Fibroblast of lung (primary cell): ENCODE measurements at places on chromosomes 7 and 10.

DNA sequence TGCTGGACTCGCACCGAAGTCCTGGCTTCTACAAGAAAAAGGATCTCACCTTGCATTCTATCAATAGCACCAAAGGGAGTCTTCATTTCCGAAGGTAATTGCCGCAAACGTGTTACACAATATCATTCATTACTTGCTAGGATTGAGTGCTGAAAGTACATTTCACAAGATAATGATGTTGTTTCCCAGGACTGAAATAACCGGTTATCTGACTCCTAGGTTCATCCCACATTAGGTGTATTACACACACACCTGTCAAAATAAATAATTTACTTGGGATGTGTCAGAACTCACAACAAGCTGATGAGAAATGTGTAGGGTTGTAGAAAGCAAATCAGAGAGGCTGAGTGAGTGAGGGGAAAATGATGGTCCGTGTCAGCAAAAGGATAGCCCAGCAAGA is 219.4 kb upstream of the RHOBTB1 start:
- DNase-seq = no peak

GRCh38 chr10:97752956-97753355 is 16.0 kb downstream of the ZFYVE27 start:
- DNase-seq = no peak

DNA sequence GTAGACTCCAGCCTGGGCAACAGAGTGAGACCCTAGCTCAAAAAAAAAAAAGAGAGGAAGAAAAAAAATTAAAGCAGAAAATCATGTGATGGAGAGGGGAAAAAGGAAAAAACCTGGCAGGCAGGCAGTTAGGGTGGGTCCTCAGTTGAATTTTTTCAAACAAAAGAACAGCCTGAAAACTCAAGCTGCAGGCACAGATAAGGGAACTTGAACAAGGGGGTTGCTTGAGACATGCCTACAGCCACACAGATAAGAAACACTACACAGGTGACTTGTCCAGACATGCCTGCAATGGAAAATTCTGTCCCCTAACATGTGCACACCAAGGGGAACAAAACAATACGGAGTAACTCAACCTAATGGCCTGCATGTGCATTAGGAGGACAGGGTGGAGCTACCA is 19.2 kb downstream of the VIM start:
- DNase-seq = no peak

- no peak for DNase-seq
Measured at GRCh38 chr10:87608756-87609155, 50.9 kb upstream of the PAPSS2 start.

DNA sequence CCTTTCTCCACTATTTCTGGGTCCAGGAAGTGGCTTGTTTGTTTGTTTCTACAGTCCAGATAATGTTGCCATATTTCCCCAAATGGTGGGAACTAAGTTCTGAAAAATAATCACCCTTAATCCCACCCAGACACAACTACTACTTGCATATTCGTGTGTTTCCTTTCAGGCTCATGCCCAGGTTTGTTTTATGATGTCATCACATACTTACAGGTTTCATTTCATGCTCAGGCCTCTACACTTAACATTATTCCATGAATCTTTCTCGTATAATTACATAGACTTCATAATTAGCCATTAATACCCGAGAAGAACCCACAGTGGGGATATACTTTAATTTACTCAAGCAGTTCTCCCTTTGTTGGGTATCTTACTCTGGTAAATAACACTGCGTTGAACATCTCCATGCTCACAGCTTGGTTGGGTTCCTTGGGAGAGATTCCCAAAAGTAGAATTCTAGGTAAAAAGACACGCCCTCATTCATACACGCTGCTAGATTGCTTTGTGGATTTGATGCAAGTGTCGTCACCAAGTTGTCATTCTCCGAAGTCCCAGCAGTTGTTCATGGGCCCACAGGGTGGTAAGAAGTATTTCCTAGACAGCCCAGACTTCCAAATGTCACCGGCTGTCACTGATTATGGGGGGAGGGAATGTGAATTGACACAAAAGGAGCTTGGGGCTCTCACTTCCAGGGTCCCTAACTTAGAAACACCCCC is 42.6 kb downstream of the UNC5B start:
- DNase-seq = no peak

- DNase-seq = peak; percentile 65
Measured at GRCh38 chr10:14560274-14560673, 214.4 kb downstream of the FAM107B start.

DNA sequence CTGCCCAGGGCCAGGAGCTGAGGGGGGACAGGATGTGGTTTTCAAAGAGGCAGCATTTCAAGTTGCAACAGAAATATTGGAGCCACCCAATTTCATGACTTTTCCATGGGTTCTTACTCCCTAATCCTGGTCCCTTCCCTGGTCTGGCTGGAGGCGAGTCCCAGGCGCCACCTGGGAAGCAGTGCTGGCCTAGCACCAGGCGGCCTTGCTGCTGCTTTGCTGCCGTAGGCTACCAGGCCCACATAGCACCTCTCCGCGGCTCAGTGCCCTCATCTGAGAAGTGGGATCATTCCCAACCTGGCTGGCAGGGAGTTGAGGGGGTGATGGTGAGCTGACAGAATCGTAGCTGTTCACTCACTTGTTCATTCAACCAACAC is 33.7 kb downstream of the ZMIZ1 start:
- DNase-seq = peak; percentile 54

DNA sequence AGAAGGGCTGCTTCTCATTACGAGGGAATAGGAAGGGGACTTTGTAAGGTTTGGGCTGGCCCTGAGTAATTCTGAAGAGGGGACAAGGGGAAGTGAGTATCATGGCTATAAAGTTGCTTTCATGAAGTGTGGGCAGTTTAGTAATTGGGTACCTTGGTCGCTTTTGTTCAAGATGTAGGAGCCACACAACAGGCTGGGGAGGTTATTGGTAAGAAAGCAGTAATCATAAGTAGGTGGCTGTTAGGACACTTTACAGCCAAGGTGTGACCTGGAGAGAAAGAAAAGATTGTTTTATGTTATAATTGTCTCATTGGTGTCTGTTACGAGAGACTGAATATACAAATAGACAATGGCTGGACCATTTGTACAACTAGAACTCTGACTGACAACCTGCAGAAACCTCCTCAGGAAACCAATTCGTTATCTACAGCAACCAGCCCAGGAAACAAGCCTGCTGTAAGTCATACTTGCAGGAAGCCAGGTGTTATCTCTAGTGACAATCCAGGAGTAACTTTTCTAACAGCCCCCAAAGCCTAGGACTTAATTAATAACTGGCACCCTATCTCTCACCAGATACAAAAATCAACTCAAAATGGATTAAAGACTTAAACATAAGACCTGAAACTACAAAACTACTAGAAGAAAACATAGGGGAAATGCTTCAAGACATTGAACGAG is 5.0 kb upstream of the CCM2 start:
- no peak for DNase-seq

- DNase-seq = no peak
Measured at GRCh38 chr10:78042752-78043104, 9.1 kb downstream of the RPS24 start.

- DNase-seq = peak; percentile 97
Measured at GRCh38 chr7:5694221-5694754, 87.2 kb downstream of the RNF216 start.

DNA sequence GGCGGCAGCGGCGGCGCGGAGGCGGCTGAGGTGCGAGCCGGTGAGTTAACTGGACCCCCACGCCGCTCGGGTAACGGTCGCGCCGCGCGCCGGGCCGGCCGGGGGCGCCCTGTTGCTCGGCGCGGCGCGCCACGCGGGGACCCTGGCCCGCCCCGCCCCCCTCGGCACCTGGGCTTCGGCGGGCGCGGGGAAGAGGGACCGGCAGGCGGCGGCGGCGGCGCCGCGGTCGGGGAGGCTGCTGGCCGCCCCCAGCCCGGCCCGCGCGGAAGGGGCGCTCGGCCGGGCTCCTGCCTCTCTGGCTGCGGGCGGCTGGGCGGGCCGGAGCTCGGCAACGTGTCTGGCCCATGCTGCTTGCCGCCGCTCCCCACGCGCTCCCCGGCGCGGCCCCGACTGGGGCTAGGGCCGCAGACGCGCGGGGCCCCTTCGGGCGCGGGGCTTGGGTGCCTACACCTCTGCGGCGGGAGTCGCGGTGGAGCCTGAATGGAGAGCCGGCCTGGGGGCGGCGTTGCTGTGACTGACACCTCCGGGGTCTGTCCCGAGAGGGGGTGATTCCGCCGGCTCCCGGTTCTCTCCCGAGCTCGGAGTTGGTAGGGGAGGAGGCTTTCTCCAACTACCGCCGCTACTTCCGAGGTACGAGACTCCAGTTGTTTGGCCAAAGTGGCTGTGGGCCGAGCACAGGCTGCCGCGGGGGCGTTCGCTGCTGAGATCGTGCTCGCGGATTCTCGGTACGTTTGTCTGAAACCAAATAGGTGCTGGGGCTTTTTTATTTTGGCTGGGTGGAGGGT is 494 bp downstream of the PALS2 start:
- DNase-seq = peak; percentile 42

GRCh38 chr7:35645691-35646090 is 49.2 kb downstream of the HERPUD2 start:
- no peak for DNase-seq

- DNase-seq = no peak
Measured at GRCh38 chr7:153772966-153773365, 279.2 kb upstream of the DPP6 start.

GRCh38 chr10:52135101-52135500 is 179.0 kb upstream of the DKK1 start:
- no peak for DNase-seq

DNA sequence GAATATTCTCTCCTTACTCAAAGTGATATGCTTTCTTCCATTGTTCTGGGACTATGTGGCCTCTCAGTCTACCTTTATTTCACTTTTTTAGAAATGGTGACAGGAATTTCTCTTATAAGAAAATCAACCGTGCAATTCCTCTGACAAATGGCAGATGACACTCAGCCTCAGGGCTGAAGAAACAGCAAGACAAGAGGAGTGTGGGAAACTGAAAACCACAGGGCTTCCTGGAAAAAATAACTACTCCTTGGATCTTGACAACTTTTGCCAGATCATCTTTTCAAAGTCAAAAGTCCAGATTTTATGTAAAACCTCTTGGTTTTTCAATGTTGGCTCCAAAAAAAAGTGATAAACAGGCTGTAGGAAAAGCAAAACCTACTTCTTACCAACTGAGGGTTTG is 121.5 kb downstream of the TYW1B start:
- DNase-seq = no peak

DNA sequence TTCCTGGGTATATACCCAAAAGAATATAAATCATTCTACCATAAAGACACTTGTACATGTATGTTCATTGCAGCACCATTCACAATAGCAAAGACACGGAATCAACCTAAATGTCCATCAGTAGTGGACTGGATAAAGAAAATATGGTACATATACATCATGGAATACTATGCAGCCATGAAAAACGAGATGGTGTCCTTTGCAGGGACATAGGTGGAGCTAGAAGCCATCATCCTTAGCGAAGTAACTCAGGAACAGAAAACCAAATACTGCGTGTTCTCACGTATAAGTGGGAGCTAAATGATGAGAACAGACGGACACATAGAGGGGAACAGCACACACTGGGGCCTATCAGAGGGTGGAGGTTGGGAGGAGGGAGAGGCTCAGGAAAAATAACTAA is 183.7 kb upstream of the CELF2 start:
- no peak for DNase-seq

GRCh38 chr10:19373988-19374387 is 325.4 kb downstream of the MALRD1 start:
- DNase-seq = no peak

DNA sequence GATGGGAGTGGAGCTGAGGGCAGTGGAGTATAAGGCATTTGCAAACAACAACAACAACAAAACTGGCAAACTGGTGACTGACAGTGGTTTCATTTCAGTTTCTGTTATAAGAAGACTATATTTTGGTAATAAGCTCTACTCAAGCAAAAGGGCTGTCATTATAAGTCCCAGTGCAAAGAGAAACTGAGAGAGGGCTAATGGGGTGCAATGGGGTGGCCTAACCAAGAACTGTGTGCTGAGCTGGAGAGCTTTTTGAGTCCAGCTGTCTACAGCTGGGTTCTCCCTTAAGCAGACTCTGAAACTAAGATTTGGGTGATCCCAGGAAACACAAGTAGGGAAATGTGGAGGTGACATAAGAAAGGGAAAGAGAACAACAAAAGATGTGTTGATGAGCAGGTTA is 439.3 kb downstream of the ADRA2A start:
- DNase-seq = no peak

GRCh38 chr10:87974769-87975168 is 111.3 kb downstream of the PTEN start:
- DNase-seq = no peak

GRCh38 chr10:86234541-86235270 is 131.9 kb downstream of the GRID1 start:
- DNase-seq = peak; percentile 31

GRCh38 chr7:34084651-34085050 is 179.3 kb downstream of the BMPER start:
- DNase-seq = no peak

GRCh38 chr10:107548301-107548700 is 383.8 kb upstream of the SORCS1 start:
- DNase-seq = peak; percentile 57

GRCh38 chr7:95725205-95725604 is 47.1 kb upstream of the DYNC1I1 start:
- DNase-seq = no peak

DNA sequence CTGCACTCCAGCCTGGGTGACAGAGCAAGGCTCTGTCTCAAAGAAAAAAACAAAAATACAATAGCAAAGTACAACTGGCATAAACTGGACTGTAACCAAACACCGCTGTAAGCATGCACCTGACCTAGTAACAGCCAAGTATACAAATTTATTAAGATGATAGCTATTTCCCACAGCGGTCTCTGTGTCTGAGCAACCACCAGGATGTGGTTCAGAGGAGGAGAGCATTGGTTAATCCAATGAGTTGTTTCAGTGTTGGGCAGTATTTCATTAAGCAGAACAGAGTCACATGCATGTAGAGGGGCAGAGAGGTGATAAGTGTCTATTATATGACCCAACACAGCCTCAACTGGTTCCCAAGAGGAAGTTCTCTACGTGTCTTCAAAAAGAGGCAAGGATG is 4.0 kb downstream of the SLC16A12 start:
- DNase-seq = no peak

GRCh38 chr7:95558864-95559263 is 37.5 kb downstream of the PDK4 start:
- no peak for DNase-seq
